ENCODE measurements at places on chromosomes 3 and 15. TPM values are rescaled to one million over a fixed set of nuclear protein-coding genes. Genes with fewer than 3 reads are reported as not detected.

DNA sequence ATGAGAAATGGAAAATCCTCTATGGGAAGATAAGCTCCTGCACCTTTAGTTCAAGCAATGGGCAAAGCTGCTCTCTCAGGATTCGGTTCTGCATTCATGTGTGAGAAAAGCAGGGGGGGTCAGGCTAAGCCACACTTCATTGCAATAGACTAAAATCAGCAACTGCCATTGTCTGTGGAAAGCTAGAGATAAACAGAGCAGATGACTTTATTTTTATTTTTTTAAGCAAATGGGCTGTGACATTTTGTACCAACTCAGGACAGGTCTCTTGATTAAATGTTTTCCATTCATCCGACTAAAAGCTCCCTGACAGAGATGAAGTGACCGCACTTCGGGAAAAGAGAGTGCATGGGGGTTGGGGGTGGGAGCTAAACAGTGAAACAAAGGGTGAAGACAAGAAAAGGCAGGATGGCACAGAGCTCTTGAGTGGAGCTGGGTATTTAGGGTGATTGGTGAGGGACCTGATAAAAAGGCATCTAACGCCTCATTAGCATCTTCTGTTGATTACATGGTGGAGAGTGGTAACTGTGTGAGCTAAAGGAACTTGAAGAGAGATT, 987.4 kb downstream of the TUSC7 start:
- DNase-seq, result no peak

DNA sequence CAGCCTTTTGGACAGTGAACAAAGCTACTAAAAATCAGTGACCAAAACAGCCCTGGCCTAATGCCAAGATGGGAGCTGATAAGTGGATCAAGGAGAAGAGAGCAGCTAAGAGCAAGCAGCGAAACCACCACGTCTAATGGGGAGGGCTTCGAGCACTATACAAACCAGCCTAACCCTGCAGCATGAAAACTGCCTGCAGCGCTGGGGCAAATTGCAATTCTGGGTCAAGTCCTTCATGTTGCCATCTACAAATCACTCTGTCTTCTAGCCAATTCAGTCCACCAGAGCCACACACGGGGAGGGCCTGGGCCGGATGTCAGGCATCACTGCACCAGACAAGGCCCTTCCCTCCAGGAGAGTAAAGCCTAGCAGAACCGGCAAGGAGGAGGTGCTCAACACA, 30.5 kb upstream of the SPATA12 start:
- no peak for DNase-seq

DNA sequence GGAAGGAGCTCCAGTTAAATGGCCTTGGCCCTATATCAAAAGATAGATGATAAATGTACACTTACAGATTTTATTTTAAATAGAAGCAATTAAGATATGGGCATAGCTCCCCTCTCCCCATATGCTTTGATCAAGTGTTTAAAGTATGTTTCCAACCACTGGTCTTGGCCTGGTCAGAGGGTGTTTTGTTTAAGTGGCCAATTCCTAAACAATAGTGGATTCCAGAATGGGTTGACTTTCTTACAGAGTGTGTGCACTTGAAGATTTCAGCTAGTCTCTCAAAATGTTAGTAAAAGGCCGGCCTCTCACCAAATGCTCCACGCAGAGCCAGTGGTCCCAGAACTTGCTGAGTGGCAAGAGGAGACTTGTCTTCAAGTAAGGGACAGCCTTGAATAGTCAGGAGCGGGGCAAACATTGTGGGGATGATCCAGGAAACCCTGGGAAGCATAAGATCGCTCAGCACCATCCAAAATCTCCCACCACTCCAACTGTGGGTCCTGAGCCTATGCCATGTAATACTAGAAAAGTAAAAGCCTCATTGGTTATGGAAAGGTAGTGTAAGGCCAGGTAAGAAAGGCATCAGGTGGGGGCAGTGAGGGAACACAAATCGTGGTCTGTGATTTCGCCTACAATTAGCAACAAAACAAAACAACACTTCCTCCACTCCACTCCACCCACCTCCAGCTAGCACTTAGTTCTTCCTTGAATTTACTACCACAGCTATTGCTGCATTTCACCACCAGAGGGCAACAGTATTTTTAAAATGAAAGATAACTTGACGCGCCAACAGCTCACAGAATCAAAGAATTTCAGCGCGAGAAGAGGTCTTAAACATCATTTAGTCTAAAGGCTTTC, 4.8 kb downstream of the RARRES1 start:
- DNase-seq, result peak; percentile 70

DNA sequence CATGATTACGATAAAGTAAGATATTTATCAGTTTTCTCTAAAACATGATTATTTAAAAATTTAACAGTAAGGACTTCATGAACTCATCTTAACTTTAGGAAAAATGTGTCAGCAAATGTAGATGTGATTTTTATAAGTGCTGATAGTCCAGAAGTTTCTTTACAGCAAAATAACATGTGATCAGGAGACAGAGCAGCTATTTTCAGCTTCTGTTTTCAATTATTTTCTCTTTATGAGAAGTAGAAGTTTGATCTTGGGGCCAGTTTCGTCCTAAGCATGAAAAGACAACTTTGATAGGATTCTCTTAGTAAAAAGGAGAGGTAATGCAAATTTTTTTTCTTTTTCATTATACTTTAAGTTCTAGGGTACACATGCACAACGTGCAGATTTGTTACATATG, 96.5 kb upstream of the TSPAN3 start:
- no peak for DNase-seq

DNA sequence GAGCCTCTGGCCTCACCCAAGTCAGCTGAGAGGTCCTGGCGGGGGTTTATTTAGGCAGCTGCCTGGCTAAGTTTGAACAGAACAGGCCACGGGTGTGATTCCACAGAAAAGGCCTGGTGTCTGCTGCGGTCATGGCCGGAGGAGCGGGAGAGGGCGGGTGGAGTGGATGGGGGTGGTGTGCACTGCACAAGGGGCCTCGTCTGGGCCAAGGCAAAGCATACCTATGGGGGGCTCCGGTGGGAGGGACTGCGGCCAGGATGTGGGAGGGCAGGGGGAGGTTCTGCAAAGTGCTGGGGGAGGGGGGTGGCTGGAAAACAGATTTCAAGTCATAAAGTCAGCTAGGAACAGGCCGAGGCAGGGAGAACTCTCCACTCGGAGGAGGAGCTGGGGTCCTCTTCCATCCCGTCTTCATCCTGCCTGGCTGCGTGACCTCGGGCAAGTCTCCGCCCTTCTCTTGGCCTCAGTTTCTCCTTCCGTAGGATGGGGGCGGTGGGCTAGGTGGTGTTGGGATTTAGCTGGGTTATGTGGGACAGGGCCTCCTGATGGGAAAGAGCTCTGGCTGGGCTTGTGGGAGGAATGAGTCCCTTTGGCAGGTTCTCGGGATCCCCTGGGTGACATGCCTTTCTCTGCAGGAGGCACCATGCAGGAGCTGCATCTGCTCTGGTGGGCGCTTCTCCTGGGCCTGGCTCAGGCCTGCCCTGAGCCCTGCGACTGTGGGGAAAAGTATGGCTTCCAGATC, 878 bp downstream of the ISLR start:
- peak; percentile 61 for DNase-seq

GRCh38 chr3:21718161-21718765, 32.7 kb downstream of the ZNF385D start:
- DNase-seq, result no peak

DNA sequence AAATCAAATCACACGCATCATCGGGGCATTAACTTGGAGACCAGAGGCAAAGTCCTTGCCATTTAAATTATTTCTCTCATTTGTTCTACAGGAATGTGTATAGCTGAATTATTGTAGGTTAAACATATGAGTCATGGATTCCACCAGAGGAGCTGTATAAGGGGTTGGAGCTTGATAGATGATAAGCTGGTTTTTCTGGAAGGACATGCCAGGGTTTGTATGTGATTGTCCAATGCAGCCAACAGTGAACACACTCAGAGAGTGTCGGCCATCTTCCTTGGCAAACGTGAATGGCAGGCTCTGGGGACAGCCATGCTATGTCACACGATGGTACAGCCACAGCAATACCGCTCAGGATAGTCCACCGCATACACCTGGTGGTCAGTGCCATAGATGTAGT, 25.1 kb downstream of the SSUH2 start:
- no peak for DNase-seq

DNA sequence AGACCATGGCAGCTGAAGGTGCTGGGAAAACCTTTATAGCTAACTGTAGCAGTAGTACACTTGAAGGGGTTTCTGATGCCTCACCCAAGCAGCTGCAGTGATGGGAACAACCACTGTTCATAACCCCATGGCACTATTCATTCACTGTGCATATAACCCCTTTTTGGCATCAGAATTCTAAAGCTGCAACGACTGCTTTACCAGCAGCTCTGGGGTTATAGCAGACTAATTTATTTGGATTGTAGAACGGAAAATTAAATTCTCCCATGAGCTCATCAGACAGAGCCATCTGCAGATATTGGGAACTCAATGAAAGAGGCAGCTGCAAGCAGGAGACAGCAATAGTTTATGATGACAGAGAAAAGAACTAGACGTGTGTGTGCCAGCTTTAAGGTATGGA, 28.6 kb downstream of the TFDP2 start:
- DNase-seq, result no peak

- DNase-seq, result no peak
These were observed 26.1 kb downstream of the TAMM41 start for GRCh38 chr3:11820531-11821041.

DNA sequence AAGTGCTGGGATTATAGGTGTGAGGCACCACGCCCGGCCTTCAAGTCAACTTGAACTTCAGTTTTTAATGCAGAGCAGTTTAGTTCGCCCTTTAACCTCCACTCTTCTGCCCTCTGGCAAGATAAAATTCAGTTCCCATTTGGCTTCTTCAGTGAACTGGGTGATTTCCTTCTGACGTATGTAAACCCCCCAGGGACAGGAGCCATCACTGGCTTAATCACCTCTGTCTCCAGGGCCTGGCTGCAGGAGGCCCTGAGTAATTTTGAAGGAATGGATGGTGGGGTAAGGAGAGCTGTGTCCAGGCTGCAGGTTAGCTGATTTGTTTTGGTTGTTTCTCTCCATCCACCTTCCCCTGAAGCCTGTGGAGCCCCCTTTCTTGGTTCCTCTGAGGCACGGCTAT, 11.9 kb downstream of the MCM2 start:
- DNase-seq, result no peak

GRCh38 chr15:36925653-36926426, 174.5 kb downstream of the MEIS2 start:
- no peak for DNase-seq

DNA sequence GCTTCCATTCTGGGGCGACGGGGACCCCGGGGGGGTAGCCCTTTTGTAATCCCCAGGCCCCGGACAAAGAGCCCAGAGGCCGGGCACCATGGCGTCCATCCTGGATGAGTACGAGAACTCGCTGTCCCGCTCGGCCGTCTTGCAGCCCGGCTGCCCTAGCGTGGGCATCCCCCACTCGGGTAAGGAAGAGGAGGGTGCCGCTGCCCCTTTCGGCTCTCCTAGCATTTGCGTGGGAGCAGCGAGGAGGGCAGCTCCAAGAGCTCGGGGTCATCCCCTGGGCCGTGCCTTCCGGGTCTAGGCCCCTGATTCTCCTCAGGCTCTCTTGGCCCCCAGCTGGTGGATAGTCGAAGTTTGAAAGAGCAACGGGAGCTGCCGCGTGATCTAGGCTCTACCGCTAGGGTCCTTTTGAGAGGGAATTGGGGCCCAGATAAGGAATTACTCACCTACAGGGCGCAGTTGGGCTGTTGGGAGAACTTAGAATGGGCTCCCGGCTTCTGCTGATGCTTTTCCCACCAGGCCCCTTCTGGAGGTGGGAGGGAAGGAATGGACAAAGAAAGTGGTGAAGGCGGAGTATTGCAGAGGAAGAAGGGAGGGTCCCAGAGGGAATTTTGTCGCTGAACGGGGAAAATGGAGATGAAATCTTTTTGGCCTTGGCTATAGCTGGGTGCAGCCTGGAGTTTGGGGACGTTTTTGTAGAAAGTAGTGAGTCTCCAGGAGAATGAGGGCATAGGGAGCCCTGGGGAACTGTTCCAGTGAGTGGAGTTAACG, 615 bp downstream of the VPS18 start:
- DNase-seq, result no peak

DNA sequence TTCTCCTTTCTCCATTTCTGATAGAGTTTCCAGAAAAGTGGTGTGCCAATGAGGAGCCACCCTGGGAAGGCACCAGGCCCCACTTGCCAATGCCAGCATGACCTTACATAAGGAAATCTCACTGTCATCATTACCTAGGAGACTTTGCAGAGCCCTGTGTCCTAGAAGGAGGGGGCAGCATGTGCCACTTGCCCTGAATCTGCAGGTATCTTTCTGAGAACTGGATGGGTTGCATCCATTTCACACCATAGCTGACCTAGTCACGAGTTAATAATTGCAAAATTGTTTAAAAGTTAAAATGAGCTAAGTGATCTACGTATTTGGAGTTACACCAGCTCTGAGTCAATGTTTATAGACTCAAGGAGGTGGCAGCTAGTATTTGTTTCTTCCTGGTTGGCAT, 14.3 kb downstream of the CA12 start:
- DNase-seq, result no peak

DNA sequence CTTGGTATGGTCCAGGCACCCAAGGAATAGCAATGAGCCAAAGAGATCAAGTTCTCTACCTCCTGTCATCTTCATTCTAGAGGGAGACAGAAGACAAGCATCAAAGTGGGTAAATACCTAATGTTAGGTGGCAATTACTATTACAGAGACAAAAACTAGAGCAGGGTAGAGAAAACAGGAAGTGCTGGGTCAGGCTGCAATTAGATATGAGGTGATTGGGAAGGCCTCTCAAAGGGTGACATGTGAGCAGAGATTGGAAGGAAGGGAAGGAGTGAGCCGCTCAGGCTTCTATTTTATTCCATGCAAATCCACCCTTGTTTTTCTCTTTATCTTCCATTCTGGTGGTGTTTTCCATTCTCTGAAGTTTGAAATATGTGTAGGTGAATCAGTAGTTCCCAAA, 37.4 kb downstream of the EBLN2 start:
- no peak for DNase-seq

- no peak for DNase-seq
These were observed 158.3 kb downstream of the SLCO3A1 start for GRCh38 chr15:92011611-92012367.

- DNase-seq, result no peak
These were observed 32.3 kb downstream of the C3orf62 start for GRCh38 chr3:49244581-49245205.

- DNase-seq, result peak; percentile 80
These were observed 13.6 kb upstream of the CSRNP1 start for GRCh38 chr3:39166932-39167532.

- DNase-seq, result no peak
These were observed 208.9 kb downstream of the ROBO1 start for GRCh38 chr3:79558943-79559342.

GRCh38 chr3:44893097-44893496, 18.7 kb downstream of the TGM4 start:
- DNase-seq, result no peak

GRCh38 chr3:39287216-39288164, 7.7 kb upstream of the CX3CR1 start:
- DNase-seq, result no peak

DNA sequence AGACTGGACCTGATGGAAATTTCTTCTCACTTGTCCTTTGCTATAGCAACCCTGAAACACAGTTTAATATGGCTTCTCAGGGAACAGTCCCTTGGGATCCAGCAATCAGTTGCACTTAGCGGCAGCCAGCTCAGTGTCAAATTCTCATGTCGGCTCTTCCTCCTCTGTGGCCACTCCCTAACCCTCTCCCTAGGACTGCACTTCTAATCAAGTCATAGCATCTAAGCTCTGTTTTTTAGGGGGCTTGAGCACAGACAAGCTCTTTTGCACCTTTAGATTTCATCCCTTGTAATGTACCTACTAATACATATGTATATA, 250.5 kb upstream of the TLE3 start:
- no peak for DNase-seq

NR2F2 gene
- polyA plus RNA-seq, result 150 TPM

C3orf52 gene
- polyA plus RNA-seq, result 6.5 TPM

HYAL3 gene
- 5.8 TPM for polyA plus RNA-seq

ZPLD1 gene
- polyA plus RNA-seq, result not detected

GOLGA8T gene
- not detected for polyA plus RNA-seq

SAXO2 gene
- 11.5 TPM for polyA plus RNA-seq

TRPM1 gene
- polyA plus RNA-seq, result not detected

LRRC15 gene
- 0.05 TPM for polyA plus RNA-seq
